ENCODE measurements at places on chromosomes 5 and 9.

- DNase-seq, result no peak
Observed at GRCh38 chr5:172107571-172107970, 80.5 kb downstream of the STK10 start.

GRCh38 chr9:22216730-22217172 is 207.6 kb upstream of the CDKN2B start:
- DNase-seq, result no peak

GRCh38 chr5:6728011-6728794 is 15.0 kb downstream of the TENT4A start:
- no peak for DNase-seq

GRCh38 chr9:137023583-137023991 is 4.5 kb downstream of the ABCA2 start:
- no peak for DNase-seq

DNA sequence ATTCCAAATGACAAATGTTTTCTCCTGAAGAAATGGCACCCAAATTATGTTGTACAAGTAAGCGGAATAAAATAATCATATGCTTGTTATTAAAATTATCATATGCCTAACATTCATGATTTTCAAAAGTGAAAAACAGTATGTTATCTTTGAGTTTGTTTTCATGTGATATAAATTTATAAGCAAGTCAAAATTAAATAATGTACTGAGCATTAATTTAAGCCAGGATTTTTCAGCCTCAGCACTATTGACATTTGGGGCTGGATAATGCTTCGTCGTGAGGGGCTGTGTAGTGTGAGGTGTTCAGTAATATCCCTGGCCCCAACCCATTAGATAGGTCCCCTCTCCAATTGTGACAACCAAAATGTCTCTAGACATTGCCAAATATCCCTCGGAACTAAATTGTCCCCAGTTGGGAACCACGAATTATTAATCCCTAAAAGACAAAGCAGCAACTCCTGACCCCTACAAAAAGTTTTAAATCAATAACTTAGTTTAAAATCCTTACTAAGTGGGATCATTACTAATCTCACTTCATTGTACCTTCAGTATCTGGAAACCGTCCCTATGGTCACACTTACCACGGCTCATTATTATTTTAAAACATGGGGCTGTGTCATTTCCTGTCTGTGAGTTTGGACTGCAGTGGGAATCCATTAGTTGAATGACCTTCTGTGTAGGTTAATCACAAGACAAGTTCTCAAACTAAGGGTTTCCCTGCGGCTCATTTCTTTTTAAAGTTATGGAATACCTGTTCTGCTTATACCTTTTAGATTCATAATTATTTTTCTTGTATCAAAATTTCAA is 1.3 kb upstream of the NNT start:
- DNase-seq, result no peak

DNA sequence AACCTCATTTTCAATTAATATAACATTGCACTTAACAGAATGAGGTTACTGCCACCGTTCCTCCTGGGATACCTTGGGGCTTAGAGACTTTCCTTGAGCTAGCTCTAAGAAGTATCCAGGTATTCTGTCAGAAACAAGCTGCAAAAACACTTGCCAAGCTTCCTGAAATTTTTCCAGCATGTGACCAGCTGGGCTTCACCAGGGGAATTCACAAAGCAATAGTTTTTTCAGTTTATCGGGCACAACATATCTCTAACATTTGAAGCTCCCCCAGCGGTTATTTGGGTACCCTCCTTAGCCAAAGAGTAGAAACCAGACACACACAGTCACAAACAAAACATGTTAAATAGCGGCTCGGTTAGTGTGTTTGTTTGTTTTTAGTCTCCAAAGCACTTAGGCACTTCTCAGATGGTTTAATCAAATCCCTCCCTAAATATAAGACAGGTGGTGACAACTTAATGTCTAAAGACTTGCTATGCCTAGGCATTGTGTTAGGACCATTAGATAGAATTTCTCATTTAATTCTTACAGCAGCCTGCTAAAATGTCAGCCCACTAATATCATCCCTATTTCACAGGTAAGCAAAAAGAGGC is 278.2 kb downstream of the GLIS3 start:
- DNase-seq, result no peak

DNA sequence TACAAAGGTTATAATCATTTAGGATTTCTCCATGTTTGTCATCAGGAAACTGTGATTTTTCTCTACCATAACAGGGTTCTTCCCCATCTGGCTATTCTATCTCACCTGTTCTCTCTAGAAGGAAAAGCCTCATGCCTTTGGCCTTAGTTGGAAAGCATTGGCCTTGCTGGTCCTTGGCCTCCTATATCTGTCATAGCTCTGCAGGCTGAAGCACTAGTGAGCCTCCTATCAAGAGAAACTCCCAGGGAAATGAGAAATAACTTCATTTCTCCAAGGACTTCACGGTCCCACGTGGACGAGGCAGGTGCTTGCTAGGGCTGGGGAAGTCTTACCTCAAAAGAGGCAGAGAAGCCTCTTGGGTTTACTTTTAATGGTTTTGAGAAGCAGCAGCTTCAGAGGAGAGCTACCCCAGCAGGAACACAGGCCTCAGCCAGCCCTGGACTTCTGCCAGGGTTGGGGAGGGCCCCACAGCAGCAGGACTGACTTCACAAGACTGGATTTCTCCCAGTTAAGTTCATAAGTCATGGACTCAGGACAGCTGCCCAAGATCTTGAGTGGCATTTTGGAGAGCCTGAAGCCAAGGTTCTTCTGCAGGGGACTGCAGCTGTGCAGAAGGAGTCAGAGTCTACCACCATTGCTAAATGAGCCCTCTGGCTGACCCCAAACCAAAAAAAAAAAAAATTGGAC is 15.8 kb upstream of the PSAT1 start:
- no peak for DNase-seq

DNA sequence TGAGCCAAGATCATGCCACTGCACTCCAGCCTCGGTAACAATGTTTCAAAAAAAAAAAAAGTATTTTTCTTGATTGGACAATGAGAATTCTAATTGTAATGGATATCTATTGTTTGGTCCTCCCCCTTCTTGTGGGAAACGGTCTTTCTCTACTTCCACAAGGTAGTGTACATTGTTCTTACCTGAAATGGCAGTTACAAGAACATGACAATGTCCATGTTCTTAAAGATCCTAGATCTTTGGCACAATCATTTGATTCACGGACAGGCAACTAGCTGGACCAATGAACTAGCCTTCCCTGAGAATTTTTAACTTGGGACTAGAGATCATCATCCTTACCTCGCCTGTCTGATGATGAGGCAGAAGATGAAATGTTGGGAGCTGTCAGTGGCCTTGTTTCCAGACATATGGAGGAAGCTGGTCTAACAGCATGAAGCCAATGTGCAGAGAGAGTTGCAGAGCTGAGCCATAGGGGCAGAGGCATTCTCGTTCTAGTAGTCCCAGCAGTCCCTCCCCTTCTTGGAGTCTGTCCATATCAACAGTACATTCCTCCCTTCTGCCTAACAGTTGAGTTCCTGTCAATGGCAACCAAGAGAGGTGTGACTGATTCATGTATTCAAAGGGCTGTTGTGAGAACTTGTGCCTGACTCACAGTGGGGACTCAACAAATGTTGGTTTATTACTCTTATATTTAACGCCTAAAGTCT is 2.1 kb upstream of the MARCHF6 start:
- no peak for DNase-seq

- no peak for DNase-seq
Observed at GRCh38 chr9:99253772-99254431, 31.8 kb downstream of the SEC61B start.

GRCh38 chr5:173229966-173230689 is 4.9 kb downstream of the NKX2-5 start:
- DNase-seq, result no peak

DNA sequence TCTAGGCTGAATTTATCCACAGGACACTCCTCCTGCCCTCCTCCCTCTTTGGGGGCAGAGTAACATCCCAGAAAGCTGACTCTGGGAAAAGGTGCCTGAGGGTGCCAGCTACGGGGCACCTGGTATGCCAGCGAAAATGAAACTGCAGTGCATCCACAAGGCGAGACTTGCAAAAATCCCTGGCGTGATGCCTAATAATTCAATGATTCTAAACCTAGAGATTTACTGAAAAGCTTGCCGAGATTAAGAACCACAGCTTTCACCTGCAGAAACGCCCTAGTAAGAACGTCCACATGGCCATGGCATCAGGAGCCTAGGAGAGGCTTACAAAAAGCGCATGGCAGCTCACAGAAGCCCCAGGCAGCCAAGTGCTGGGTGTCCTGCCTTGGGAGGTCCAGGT is 20.9 kb downstream of the CCNJL start:
- no peak for DNase-seq

- peak; percentile 75 for DNase-seq
Observed at GRCh38 chr9:128702445-128702948, at the start of gene PKN3. PKN3 (plus strand) TSS chr9:128702503; CDS start chr9:128702916, 413 bp downstream.

GRCh38 chr9:77000330-77000729 is 19.1 kb upstream of the FOXB2 start:
- DNase-seq, result no peak

- no peak for DNase-seq
Observed at GRCh38 chr5:73233461-73234203, 60.6 kb downstream of the TMEM174 start.

GRCh38 chr5:157574456-157575380 is 857 bp downstream of the ADAM19 start:
- DNase-seq, result no peak

GRCh38 chr9:8600914-8601680 is 801.5 kb upstream of the DMAC1 start:
- DNase-seq, result no peak

DNA sequence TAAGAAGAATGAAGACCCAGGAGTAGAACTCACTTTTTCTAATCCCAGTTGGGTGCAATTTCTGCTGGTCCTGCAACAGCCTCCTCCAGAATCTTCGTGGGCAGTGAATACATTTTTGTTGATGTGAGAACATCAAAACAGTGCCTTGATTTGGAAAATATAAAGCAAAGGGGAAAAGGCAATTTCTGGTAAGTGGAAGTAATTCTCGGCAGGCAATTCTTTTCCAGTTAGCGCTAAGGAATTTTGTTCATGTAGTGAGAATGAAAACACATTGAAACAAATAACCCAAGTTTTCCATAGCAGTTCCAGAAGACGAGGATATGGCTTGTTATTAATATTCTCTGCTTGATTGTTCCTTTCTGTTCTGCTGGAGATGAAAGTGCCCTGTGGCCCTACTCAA is 178.7 kb downstream of the SPATA31D1 start:
- DNase-seq, result no peak

GRCh38 chr9:15423231-15423985 is 732 bp downstream of the SNAPC3 start:
- peak; percentile 27 for DNase-seq

- no peak for DNase-seq
Observed at GRCh38 chr5:137156180-137156579, 342.9 kb downstream of the SPOCK1 start.

Measured in KG1 (cell line).